ENCODE measurements at places on chromosomes 7 and 10.

DNA sequence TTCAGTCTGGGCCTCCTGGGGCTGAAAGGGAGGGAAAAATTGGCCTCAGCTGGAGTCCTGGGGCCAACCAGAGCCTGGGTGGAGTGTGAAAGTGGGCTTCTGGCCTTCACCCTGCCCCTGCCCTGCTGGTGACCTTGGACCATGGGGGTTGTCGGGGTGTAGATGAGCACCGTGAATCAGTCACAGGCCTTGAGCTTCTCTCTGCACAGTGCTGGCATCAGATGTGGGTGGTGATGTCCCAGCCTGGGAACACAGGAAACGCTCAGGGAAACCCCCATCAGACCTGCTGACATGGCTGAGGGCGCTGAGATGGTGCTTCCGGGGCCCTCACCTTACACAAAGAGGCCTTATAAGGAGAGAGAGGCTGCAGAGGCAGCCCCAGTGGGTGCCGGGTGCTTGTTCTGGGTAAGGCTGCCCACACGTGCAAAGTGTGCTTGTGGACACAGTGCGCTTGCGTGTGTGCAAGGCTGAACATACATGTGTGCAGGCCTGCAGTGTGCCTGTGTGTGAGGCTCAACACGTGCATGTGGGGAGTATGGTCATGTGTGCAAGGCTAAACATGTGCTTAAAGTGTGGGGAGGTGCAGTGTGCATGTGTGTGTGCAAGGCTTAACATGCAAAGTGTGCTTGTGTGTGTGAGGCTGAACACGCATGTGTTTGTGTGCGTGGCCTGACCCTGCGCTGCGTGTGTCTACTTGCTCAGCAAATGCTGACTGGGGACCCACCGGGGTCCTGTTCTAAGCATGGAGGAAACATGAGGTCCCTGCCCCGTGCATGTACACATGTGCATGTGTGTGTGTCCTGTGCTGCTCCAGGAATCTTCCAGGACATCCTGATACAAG lies 6.5 kb downstream of the ARPC1B start:
- no peak for DNase-seq

DNA sequence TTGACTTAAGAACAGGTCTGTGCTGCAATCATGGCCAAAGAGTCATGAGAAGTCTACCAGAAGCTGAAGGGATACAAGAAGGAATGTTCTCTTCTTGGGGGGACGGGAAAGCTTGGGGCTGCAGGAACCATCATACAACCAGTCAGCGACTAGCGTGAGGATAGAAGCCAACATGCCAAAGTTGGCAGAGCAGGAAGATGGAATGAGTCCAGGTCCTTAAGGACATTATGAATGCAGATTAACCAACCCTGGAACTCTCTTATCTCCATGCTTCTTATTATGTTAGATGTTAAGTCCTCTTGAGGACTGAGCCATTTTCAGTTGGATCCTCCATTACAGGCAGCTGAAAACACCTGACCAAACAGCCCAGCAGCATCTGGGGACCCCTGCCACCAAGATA lies 17.2 kb upstream of the CACUL1 start:
- no peak for DNase-seq

DNA sequence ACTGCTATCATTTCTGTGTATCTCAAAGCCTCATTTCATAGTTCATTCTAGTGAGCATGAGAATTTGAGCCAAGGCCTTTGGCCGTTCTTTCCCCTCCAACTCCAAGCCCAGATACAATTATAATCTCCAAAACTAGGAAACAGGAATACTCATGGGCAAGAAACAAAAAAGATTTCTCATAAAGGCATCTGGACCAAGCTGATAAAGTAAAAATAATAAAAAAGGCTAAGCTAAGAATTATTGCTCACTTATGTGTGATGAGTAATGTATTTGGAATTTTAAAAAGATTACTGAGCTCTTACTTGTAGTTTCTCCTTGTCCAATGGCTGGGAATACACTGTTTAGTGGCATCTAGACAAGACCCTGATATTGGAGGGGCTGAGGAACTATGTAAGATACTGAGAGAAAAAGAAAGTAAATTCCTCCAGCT lies 196.4 kb upstream of the POM121L12 start:
- no peak for DNase-seq

GRCh38 chr7:14786314-14786895 lies 116.1 kb downstream of the DGKB start:
- DNase-seq = no peak

DNA sequence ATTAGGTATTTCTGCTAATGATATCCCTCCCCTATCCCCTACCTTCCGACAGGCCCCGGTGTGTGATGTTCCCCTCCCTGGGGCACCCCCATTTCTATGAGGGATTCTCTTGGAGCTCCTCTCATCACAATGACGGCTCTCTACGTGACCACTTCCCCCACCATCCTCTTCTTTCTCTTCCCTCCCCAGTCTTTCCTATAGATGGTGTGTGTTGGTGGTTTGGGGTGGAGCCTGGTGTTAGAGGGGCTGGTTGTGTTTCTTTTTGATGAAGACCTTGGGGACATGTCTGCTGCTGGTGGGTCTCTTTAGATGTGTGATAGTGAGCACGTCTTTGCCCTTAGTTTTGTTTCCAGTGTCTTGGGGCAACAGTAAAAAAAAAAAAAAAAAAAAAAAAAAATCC lies 28.6 kb downstream of the RPS24 start:
- no peak for DNase-seq

GRCh38 chr10:119541459-119542356 lies 811 bp downstream of the RGS10 start:
- no peak for DNase-seq

DNA sequence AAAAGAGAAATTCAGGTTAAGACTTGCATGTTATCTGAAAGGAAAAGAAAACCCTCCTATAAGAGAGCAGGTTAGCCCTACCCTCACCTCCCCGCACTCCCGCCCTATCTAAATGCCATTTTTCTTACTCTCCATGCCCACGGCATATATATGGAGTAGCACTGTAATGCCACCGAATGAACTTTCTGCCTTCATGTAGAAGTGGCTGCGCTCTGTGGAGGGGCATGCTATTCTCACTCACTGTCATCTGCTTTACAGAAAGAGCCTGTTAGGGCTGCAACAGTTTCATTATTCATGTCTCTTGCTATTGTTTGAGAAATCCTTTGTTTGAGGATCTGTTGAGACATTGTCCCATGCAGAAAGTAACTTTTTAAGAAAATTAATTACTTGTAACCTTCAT lies 1190.6 kb downstream of the SORCS1 start:
- DNase-seq = no peak

GRCh38 chr7:18675579-18675978 lies 180.0 kb downstream of the HDAC9 start:
- no peak for DNase-seq

DNA sequence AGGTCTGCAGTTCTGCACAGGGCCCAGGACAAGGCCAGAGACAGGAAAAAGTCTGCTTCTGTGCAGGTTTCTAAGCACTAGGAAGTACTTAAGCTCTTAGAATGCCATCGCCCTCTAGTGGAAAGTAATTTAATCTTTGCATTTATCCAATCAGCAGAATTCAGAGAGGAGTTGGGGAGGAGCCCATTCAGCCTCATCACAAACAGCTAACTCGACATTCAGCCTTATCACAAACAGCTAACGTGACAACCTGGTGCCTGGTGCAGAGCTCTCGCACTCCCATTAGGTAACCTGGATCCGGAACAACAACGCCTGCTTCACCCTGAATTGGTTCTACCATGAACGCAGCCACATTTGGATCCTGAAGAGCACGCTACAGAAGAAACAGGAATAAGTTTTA lies 15.2 kb downstream of the OAT start:
- peak; percentile 38 for DNase-seq

- peak; percentile 76 for DNase-seq
Measured at GRCh38 chr7:55641273-55641691, 69.0 kb upstream of the VOPP1 start.

- DNase-seq = no peak
Measured at GRCh38 chr10:103915796-103916195, 2.2 kb downstream of the STN1 start.

DNA sequence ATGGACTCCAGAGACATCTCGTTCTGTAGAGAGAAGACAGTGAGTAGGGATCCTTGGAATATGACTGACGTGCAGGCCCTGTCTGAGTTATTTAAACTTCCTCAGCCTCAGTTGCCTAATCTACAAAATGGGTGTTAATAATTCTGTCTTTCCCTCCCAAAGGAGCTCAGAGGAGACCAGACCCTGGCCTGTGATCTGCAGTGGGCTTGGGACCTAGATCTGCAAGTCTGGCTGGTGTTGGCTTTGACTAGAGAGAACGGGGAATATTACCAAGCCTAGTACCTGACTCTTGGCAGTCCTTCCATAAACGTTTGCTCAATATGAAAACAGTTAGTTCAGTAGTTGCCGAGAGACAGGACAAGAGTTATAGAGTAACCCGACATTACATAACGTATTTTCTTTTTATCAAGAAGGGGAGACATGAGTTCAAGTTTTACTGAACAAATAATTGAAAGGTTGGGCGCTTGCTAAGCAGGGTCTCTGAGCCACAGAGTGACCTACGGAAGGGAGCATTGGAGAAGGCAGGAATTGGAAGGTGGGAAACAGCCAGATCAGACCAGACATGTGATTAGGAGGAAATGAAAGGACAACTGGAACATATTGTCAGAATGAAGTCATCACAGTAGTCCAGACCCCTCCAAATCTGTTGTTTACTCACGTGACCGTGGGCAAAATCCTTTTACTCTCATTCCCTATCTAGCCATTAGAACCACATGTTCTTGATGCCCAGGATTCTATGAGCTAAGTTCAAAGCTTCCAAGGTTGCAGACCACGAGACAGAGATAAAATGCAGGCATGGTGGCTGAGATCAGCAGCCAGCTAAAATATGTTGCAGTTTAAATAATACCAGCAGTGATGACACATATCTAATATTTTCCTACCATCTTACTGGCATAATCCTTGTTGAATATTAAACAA lies 10.9 kb upstream of the CYP3A4 start:
- no peak for DNase-seq

GRCh38 chr10:118594392-118595063 lies 920 bp downstream of the PRLHR start:
- peak; percentile 19 for DNase-seq

DNA sequence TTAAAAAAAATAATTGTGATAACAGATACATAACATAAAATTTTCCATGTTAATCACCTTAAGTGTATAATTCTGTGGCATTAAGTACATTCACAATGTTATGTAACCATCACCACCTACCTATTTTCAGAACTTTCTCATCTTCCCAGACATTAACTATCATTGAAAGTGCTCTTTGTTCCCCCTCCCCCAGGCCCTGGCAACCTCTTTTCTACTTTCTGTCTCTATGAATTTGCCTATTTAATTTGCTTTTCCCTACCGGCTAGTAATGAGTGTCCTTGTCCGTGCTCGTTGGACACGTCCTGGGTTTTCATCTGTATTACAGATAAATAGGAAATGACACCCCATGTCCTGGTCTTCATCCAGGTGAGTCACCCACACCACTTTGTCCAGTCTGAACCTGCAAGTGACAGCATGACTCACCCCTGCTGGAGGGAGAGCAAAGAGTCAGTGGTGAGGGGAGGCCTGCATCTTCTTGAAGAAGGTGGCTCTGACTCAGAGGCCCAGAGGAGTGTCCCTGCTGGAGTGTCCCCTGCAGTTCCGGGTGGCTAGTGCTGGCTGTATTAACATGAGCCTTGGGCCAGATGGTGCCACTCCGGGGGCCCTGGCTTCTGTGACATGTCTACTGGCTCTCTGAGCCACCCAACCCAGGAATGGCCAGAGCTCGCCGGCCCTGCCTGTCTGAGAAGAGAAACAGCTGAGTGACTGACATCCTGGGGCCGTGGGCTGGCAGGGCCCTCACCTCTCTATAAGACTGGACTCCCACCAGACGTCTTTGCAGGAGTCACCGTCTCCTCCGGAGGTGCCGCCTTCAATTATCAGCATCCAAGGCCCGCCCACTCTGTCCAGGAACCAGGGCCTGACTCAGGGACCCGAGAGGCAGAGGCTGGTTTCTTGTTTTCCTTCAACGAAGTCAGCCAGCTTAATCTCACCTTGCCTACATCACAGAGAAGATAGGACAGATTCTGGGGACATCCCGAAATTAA lies 503.2 kb upstream of the MKI67 start:
- DNase-seq = no peak

- no peak for DNase-seq
Measured at GRCh38 chr7:28542410-28542809, 130.1 kb downstream of the CREB5 start.

- DNase-seq = no peak
Measured at GRCh38 chr10:30959836-30960210, 71.8 kb downstream of the ZNF438 start.

DNA sequence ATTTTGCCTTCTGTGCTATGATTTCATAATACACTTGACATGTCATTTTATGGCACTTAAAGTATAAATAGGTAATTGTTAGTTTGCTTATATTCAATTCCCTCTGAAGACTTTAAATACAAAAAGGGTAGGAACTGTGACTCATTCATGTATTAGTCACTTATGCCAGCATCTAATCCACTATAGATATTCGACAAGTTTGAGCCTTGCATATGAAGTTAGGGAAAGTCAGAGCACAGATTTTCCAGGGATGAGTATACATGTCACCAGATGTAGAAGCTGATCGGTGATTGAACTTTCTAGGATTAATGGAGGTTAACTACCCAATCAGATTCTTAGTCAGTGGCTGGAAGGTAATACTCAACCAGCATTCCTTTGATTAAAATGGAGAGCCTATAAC lies 1321.5 kb downstream of the XPNPEP1 start:
- DNase-seq = no peak

GRCh38 chr10:60350400-60350799 lies 39.3 kb downstream of the ANK3 start:
- DNase-seq = no peak

DNA sequence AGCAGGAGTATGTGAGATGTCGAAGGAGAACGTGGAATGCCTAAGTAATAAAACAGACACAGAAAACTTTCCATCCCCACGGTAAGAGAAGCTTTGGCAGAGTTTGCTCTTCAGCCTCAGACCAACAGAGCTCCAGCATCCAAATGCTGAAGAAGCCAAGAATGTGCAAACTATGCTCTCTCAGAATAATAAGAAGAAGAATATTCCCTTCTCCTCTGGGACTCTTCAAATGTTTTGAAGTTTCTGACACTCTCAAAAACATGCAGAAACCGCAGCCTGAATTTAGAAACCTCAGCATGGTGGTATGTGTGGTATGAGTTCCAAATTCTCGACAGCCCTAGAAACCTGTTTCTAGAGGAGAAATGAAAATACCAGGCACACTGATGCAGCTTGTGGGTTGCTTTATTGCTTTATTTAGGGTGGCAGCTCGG lies 113.3 kb downstream of the KCNMA1 start:
- DNase-seq = no peak

DNA sequence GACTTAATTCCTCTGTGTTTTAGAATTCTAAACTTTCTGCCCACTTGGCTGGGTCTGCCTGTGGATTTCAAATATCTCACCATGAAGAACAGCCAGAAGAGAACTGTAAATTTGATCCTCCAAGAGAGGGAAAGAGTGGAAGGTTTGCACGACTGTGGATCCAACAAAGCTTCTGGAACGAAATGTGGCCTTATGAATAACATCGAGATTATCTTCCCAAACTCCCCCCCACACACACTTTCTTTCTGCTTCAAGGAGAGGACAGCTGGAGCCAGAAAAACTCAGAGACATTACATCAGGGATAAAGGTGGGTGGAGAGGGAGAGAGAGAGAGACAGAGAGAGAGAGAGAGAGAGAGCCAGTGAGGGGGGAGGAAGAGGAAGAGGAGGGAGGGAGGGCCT lies 570.1 kb upstream of the MGMT start:
- no peak for DNase-seq

GRCh38 chr7:128103498-128104107 lies 72.4 kb upstream of the LRRC4 start:
- DNase-seq = no peak

GRCh38 chr7:142956951-142957623 lies 5.1 kb downstream of the KEL start:
- DNase-seq = no peak

GRCh38 chr10:63718421-63718820 lies 197.2 kb downstream of the REEP3 start:
- no peak for DNase-seq
